Stimulated activated naive CD4-positive, alpha-beta T cell treated with Interleukin-2 at 50 U/mL for 16 hours (primary cell): ENCODE measurements at places on chromosomes 6 and 20.

DNA sequence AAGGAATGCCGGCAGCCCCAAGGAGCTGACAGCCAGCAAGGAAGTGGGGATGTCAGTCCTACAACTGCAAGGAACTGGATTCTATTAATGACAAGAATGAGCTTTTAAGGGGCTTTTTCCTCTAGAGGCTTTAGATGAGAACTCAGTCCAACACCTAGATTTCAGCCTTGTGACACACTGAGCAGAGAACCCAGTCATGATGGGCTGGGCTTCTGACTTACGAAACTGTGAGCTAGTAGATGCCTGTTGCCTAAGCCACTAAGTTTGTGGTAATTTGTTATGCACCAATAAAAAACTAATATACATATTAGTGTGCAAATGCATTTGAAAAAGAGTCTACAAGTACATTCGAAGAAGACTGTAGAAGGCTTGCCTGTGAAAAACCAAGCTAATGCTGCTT is 263.3 kb downstream of the SOX4 start:
- DNase-seq: no peak

GRCh38 chr6:44926556-44926955 is 401.6 kb upstream of the RUNX2 start:
- DNase-seq: no peak

DNA sequence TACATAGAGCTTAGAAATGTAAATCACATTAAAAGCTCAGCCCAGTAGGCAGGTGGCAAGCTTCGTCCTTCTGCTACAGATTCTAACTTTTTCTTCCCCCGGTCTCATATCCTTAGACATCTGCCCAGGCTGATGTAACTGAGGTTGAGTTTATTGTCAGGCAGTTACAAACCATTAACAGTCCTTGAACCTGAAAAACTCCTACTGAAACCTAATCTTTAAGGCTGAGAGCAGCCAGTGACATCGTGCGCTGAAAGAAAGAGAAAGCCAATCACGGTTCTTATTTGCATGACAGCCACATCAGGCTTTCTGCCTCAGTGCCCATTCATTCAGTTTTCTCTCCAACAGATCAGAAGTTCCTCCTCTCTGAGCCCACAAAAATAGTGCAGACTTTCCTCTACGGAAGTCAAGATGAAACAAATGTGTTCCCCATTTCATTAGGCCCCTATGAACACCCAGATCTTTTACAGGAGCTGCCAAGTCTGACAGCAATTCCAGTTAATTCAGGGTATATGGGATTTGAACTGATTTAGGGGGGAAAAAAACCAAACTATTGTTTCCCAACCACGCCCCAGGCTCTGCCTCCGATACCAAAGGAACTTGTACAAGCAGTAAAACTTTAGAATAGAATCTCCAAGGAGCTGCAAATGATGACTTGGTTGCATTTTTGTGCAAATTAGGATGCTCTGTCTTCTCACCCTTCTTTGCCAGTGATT is at the start of gene NHSL1:
Gene NHSL1, minus strand, starts transcription at position 192 of the 716 bp plus-strand sequence. CDS start 204 bp downstream, outside the sequence.
- no peak for DNase-seq

- DNase-seq: no peak
Observed at GRCh38 chr6:167452338-167453081, 127.6 kb downstream of the TTLL2 start.
